ENCODE measurements at places on chromosomes 16 and 17.

GRCh38 chr16:70715860-70716357 lies 30.1 kb upstream of the MTSS2 start:
- no peak for DNase-seq

DNA sequence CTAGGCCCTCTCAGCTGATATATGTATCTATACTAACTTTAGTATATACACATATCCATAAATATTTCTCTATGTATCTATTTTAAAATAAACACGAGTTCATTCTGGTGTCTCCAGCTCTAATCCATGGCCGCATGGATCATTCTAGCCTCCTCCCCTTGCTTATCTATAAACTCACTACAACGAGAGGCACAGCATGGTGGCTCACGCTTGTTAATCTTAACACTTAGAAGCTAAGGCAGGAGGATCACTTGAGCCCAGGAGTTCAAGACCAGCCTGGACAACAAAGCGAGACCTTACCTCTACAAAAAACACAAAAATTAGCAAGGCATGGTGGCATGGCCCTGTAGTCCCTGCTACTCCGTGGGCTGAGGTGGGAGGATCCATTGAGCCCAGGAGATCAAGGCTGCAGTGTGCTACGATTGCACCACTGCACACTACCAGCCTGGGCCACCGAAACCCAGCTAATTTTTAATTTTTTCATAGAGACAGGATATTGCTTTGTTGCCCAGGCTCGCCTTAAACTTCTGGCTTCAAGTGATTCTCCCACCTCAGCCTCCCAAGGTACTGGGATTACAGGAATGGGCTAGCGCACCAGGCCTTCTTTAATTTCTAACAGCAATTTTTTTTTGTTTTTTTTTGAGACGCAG lies 3.9 kb upstream of the ZNF207 start:
- no peak for DNase-seq

GRCh38 chr16:10833271-10833670 lies 14.7 kb upstream of the TVP23A start:
- no peak for DNase-seq

DNA sequence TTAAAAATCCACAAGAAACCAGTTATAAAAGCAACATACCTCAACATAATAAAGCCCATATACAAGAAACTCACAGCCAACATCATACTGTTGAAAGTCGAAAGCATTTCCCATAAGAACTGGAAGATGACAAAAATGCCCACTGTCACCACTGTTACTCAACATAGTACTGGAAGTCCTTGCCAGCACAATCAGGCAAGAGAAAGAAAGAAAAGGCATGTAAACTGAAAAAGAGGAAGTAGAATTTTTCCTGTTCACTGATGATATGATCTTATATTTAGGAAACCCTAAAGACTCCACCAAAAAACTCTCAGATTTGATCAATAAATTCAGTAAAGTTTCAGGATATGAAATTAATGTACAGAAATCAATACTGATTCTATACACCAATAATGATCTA lies 45.1 kb downstream of the AHSP start:
- DNase-seq = no peak

DNA sequence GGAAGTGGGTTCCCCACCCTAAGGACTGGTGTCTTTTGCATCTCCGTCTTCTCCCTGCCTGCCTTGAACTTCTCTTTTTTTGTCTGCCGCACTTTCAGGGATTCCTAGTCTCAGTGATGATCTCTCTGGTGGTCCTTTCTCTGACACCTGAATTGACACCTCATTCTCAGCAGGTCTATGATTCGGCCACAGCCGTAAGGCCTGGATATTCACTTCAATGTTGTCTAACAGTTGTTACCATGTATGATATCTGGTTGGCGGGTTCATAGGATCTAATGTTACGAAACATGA lies 25.1 kb upstream of the SLC47A1 start:
- no peak for DNase-seq

DNA sequence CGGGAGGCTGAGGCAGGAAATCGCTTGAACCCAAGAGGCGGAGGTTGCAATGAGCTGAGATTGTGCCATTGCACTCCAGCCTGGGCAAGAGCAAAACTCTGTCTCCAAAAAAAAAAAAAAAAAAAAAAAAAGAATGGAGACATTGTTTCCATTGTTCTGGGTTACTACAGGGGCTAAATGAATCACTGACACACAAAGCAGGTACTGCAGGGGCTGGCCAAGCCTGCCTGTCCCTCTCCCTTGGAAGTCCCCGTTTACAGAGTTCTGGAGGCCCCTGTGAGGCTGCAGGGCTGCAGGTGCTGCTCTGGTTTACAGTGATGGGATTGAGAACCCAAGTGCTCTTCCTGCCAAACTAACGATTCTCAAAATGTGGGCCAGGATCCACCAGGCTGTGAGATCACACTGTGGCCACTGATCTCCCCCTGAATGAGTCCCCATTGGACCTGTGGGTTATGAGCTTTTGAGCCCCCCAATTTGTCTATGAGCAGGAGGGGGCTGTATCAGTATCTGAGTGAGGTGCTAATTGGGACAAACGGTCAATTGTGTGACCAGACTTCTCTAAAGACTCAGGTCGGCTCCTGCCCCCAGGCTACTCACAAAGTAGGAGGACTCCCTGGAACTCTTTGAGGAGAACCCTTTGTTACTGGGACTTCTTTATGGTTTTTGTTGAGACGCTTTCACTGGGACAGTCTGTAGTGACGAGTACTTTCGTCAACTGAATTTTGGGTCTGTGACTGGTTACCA lies 39.0 kb downstream of the DNAH17 start:
- no peak for DNase-seq

DNA sequence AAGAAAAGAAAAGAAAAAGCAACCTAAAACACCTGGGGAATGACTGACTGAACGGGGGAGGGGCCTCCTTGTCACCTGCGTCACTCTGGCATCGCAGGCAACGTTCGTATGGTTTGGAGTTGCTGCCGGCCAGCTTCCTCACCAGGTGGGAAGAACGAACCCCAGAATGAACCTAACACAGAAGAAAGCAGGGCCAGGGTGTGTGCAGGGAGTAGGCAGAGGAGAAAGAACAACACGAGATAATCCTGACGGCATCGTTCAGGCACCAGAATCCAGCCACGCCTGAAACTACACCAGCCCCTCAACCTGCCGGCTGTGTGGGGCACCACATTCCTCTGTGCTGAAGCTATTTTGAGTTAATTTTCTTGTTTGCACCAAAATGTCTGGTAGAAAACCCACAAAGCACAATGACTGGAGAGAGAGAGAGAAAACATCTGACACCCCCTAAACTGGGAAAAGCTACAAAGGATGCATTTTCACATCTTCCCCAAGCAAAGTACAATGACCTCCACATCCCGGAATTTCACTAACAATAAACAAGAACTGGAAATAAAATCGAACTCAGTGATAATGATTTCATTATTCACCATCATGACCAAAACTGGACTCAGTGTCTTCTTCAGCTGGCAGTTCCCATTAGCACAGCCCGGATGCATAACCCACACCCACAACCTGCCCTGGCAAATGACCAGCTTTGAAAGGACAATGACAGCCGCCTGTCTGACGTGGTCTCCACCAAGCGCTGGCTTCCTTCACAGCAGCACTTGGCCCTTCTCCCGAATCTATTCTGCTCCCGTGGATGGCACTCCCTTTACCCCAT lies 23.6 kb downstream of the RAB40B start:
- DNase-seq = no peak

GRCh38 chr17:68197091-68197996 lies 50.5 kb upstream of the AMZ2 start:
- DNase-seq = peak; percentile 61

GRCh38 chr16:54407596-54407995 lies 121.0 kb upstream of the IRX3 start:
- DNase-seq = no peak

- DNase-seq = no peak
Observed at GRCh38 chr16:64968539-64968938, 153.3 kb downstream of the CDH11 start.

DNA sequence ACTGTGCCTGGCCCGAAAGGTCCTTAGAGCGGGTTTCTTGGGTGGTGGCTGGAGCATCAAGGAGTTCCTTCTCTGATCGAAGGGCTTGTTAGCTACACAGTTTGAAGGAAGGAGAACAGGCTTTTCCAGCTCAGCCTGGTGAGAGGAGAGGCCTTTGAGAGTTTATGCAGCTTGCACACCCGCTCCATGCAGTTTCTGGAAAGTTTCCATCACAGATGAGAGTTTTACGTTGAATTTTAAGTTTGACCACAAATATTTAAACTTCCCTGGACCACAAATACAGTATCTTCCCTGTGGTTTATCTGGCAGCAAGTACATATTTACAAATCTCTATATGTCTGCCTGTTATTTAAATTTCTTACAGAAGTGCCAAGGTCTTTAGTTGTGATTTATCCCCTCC lies 56.8 kb downstream of the HIC1 start:
- no peak for DNase-seq

GRCh38 chr17:82917699-82918345 lies 78.0 kb upstream of the ZNF750 start:
- peak; percentile 68 for DNase-seq

DNA sequence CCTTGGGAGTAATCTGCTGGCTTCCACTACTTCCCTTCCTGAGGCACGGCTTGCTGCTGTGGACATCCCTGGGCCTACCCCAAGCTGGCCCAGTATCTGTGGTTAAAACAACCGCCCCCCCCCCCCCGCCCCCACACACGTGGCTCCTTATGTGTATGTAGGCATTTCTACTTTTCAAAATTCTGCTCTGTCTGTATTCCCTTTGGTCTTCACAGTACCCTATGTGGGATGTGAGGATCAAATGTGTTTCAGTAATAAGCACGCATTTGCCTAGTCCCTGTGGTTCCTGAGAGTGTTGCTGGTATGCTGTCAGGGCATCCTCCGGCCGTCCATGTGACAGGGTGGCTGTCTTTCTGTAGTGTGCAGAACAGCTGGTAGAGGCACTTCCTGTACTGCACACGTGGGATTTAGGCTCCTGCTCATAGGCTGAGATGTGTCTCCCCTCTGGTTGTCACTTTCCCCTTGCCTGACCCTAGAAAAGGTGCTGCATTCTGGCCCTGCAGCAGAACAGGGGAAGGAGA lies 2.2 kb downstream of the NT5M start:
- DNase-seq = no peak

- no peak for DNase-seq
Observed at GRCh38 chr17:49629447-49629846, 48.5 kb downstream of the SPOP start.

GRCh38 chr16:12100124-12100647 lies 123.7 kb downstream of the SNX29 start:
- no peak for DNase-seq

GRCh38 chr16:11456741-11457140 lies 111.5 kb downstream of the RMI2 start:
- DNase-seq = no peak

DNA sequence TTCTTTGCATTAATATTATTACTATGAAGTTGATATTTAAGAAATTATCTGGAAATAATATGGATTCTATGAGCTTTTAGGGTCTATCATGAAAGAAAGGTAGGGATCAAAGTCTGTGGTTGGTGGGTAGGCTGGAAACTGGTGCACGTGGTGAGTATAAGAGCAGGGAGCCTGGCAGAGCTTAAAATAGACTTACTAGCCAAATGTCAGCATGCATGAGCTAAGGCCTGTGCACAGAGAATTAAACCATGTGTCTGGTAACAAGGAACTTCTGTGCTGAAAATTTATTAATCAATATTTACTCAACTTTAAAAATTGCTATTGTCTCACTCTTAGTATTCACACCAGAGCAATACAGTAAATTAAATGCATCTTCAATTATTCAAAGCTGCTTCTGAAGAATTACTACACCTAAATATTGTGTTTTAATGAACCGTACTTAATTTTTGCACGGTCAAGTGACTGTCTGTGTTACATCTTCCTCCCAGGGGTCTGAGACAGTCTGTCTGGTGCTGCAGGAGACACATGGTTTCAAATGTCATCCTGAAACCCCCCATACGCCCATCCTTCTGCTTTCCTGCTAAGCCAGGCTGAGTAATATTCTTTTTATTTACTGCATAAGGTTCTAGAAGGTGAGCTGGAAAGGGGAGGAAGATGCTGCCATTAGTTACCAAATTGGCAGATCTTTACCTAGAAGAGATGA lies 161.0 kb upstream of the NLRP1 start:
- no peak for DNase-seq

GRCh38 chr16:16086653-16087446 lies 136.4 kb downstream of the ABCC6 start:
- DNase-seq = no peak

- no peak for DNase-seq
Observed at GRCh38 chr16:69049146-69049545, 56.3 kb upstream of the HAS3 start.

DNA sequence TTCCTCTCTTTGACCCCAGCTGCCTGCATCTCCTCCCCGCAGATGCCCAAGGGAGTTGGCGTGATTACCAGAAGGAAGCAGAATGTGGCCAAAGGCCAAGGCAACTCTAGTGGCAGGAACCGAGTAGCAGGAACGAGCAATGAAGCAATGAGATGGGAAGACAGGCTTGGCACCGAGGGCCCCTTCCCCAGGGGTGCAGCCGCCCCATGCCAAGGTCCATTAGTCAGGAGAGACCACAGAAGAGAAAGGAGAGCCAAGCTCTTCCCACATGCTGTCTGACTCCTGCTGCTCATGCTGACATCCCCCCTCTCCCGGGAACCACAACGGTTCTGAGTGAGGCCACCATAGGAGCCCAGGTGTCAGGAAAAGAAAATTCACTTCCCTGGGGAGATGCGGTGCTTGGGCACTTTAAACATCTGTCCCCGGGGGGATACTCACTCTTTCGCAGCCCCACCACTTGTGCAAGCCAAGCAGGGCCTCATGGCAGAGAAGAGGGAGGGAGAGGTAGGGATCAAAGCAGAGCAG lies 67.4 kb downstream of the MYO18A start:
- DNase-seq = no peak

DNA sequence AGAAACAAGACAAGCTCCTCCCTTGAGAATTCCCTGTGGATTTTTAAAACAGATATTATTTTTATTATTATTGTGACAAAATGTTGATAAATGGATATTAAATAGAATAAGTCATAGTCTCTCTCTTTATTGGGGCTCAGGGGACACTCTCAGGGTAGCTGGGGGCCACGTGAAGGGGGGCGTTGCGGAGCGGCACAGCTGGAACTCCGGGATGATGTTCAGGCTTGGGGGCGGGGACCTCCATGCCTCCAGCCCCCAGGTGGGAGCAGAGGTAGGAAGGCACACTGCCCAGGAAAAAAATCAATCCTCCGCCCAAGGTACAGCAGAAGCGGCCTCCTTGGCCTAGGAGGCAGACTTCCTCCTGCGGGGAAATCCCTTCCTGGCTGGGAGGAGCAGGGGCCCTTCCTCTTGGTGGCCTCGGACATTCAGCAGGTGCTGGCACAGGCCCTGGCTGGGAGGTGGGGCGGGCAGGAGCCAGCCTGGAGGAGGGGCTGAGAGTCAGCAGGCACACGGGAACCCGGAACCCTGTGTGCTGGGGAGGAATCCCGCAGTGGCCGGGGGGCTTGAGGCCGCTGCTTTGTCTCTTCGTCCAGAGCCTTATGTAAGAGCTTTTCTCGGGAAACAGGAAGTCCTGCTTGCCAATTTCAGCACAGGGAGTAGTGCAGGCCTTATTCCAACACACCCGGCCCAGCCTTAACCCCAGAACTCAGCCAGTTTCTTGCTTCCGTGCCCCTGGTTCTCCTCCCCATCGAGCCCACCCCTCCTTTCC lies 591 bp upstream of the TNFSF13 start:
- DNase-seq = no peak

GRCh38 chr17:3046753-3047152 lies 16.7 kb downstream of the OR1D5 start:
- no peak for DNase-seq

GRCh38 chr17:70137451-70138230 lies 31.7 kb upstream of the KCNJ2 start:
- DNase-seq = no peak

- DNase-seq = no peak
Observed at GRCh38 chr16:70683146-70683944, 2.5 kb downstream of the MTSS2 start.
